ENCODE measurements at places on chromosomes 11 and 22.

GRCh38 chr11:100639140-100639539, 47.9 kb upstream of the ARHGAP42 start:
- no peak for DNase-seq

- no peak for DNase-seq
Observed at GRCh38 chr11:60065801-60066200, 9.3 kb downstream of the MS4A3 start.

DNA sequence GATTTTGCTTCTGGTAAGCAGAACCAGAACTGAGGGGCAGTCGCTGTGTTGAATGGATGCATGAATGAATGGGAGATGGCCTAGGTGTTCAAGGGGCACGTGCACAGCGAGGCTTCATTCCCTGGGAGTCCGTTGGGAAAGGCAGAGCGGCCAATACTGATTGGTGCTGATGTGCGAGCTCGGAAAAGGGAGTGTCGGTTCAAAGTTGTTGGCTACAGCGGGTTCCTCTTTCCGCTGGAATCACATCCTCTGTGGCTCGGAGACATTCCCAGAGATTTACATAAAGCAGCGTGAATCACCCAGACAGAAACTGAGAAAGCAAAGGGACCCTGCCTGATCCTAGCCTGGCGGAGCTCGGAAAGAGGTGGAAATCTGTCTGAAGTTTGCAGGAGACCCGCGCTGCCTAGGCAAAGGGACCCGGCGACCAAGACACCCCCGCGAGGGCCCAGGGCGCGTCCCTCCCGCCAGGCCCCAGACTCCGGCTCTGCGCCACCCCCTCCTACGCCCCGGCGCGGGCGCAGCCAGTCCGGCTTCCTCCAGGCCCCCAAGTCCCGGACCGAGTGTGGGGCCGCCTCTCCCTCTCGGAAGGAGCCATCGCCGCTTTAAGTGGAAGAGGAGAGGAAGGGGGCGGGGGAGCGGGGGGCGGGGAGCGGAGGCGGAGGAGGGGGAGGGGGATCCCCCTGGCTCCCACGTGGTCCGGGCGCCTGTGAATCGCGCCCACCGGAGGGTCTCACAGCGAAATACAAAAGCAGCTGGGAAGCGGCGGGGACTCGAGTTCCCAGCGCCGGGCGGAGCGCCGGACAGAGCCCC, at the start of gene FJX1:
TSS of gene FJX1 (plus strand) at position 774 of the 810 bp plus-strand sequence. CDS start 177 bp downstream, outside the sequence.
- no peak for DNase-seq

GRCh38 chr11:104654181-104654813, 244.0 kb downstream of the CASP12 start:
- no peak for DNase-seq

- DNase-seq: no peak
Observed at GRCh38 chr11:110251836-110252235, 44.6 kb downstream of the RDX start.

- DNase-seq: no peak
Observed at GRCh38 chr11:76673176-76674142, 2.9 kb upstream of the LRRC32 start.

DNA sequence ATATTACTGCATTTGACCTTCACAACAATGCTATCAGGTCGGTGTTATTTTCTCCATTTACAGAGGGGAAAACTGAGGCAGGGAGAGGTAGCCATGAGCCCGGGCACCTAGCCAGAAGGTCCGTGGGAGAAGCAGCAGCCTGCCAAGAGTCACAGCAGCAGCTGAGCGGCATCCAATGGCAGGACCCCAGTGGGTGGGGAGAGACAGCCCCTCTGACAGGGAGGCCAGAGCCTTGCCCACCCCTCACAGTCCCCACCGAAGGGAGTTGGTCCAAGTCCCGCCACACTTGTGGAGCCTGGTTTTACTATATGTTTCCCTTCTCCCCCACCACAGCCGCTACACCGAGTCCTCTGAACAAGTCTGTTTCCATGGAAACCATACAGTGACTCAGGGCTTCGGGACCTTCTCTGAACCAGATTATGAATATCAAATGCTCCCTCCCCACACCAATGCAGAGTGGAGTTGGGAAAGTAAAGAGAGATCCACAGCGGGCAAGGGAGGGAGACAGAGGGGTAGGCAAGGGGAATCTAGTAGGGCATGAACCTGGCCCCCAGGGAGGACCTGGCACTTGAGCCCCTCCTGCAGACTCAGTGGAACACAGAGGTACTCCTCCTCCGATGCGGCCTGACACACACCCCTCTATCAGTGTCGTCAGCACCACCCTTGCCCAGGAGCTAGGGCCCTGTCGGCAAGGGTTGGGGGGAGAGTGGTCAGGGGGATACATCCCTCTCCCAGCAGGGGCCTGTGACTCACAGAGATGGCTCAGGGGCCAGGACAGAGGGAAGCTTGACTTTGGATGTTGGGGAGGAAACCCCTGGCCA, 2.5 kb downstream of the CHST1 start:
- DNase-seq: no peak

DNA sequence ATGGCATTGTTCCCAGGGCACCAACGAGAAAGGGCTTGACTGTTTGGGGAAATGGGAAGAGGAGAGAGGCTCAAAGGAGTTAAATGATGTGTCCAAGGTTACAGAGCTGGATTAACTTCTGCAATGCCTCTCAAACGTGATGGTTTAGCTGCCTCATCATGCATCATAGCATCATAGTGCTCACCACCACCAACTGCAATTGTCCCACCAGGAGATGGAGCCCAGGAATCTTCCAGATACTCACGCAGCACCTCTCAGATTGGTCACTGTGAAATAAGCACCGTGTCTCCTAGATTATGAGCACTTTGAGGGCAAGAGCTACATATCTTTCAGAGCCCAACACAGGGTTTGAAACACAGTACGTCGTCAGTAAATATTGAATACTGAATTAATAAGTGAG, 69.2 kb downstream of the PRSS23 start:
- no peak for DNase-seq

GRCh38 chr11:18754308-18754707, 28.3 kb upstream of the IGSF22 start:
- no peak for DNase-seq

- no peak for DNase-seq
Observed at GRCh38 chr11:2248242-2248641, 22.1 kb downstream of the ASCL2 start.

GRCh38 chr11:70233511-70233934, 30.4 kb downstream of the FADD start:
- DNase-seq: no peak

DNA sequence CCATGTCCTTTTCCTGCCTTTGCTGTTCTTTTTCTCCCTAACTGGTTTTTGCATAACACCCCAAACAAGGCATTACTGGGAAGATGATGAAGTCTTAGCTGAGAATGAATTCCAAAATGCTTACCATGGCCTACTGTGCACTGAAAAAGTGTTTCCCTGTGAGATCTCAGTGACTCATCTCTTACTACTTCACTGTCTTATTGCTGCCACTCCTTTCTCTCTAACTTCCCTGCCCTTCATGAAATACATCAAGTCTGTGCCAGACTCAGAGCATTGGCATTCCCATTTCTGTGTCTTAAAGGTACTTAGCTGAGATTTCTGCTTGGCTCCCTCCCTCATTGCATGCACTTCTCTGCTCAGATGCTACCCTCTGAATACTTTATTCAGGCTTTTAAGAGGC, 49.1 kb upstream of the MUC15 start:
- DNase-seq: no peak

GRCh38 chr22:49934891-49935557, 16.6 kb downstream of the CRELD2 start:
- peak; percentile 93 for DNase-seq

DNA sequence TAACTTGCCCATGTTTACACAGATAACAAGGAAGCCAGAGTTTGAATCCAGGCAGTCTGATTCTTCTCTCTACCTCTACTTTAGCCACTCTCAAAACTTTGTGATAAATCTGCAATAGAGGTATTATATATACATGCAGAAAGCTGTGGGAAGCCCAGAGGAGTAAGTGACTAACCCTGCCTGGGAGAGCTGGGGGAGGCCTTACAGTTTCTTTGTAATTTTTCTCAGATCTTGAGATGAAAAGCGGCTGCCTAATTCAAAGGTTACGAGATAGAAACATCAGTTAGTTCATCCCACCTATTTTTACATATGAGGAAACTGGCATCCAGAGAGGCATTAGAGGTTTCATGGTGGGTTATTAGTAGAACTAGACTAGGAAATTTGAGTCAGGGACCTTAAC, 4.9 kb downstream of the STIM1 start:
- DNase-seq: peak; percentile 32

- no peak for DNase-seq
Observed at GRCh38 chr11:111334532-111335502, 36.5 kb downstream of the POU2AF3 start.

DNA sequence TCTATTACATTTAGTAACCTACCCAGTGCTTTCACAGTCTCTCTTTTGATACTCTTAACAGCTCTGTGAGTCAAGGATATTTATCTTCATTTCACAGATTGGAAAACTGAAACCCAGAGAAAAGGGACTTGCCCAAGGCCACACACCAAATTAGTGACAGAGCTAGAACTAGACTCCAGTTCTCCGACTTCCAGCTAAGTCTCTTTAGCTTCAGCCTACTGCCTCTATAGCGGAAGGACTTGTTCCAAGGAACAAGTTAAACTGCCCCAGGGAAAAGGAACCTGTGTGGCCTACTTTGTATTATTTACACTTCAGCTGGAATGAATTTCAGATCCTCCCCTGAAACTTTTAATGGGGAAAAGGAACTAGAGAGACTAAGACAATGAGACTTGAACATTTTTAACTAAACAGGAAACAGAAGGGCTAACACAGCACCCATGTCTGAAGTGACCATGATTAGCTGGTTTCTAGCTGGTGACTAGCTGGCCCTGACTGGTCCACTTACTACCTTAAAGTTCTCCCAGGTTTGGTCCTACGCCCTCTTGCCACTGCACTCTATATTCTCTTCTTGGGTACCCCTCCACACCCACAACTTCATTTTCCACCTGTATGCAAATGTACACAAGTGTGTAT, 1.3 kb downstream of the LRRC51 start:
- DNase-seq: no peak

DNA sequence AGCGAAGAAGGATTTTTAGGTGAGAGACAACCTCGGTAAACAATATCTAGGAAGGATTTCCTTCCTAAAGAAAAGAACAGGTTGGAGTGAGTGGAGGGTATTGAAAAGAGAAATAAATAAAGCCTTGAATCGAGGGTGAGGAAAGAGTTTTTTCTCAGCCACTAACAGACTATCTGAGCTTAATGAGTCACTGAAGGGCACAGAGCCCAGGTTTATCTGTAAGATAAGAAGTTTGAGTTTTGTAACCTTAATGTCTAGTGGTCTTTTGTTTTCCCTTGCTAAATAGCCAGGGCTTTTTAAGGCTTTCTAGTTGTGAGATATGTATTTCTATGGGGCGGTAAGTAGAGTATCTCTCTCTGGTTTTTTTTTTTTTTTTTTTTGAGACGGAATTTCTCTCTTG, 394.5 kb upstream of the KIRREL3 start:
- no peak for DNase-seq

DNA sequence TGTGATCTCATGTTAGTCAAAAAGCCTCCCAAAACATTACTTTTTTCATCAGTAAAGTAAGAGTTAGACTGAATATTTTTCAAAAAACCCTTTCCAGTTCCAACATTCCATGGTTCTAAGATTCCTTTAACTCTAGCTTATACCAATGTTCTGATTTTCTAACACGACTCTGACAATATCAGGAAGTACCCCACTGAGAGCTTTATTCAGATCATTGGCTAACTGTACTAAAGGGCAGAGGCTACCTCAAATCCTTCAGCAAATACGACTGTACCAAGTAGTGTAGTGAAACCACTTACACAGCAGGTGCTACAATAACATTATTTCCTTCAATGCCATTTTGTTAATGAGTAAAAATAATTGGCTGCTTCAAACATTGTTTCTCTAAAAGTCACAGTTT, 213.4 kb upstream of the PITPNB start:
- no peak for DNase-seq

DNA sequence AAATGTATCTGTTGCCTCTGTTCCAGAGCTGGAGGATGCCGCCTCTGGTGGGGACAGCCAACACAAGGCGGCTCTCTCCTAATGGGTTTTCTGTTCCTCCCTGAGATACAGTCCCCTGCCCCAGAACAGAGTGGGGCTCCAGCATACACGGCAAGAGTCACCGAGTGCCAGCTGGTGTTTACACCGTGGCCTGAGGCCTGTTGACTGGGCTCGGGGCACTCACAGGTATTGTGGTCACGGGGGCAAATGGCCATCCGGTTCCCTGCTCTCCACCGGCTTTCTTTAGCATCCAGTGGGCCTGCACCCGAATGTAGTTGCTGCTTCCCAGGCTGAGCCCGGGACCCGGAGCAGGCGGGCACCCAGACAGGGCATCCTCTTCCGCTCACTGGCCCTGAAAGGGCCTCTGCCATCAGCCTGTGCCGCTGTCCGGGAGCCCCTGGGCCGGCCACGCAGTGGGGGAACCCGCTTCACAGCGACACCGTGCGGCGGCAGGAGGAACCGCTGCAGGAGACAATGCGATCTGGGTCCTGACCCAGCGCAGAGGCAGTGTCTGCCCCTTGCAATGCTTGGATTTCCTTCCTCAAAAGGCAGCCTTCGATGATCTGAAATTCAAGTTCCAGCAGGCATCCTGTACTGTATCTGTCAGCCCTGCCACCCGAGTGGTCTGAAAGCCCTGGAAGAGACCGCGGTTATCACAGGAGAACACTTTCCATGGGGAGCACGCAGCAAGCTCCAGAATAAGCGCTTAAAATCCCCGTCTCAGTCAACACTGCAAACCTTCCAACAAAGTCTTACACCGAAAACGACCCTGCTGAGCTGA, 859 bp upstream of the KRTAP5-5 start:
- DNase-seq: peak; percentile 50

- no peak for DNase-seq
Observed at GRCh38 chr11:122782222-122782621, 56.1 kb upstream of the CRTAM start.

DNA sequence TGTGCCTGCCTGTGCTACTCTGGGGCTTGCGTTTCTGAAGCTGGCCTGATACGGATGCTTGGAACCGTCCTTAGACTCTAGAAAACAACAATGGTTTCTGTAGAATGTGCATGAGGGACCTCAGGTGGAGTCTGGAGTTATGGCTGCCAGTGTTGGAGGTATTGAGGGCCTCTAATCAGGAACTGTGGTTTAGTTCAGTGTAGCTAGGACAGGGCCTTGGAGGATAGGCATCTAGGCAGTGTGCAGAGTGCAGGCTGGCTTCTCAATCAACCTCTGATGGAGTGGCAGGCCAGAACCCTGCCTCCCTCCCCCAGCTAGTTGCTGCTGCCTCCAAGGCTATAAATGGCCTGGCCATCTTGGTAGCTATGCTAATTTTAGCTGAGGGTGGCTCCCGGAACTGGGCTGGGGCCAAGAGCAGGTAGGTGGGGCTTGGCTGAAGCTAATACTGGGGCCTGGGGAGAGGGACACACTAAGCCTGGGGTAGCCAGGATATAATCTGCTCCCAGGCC, 4.0 kb downstream of the STIM1 start:
- DNase-seq: no peak

DNA sequence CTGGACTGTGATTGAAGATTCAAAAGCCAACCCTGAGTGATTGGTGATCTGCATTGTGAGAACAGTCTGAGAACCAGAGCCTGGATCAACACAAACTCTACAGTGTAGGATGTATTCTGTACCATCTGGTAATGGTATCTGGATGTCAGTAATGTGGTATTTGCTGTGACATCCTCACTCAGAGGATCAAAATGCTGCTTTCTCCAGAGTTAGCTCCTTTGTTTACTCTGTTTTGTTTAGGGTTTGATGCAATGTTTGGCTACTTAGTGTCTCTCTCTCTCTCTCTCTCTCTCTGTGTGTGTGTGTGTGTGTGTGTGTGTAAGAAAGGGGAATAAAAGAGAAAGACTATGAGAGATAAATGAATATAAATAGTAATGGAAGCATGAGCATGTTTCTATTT, 24.3 kb downstream of the CASP4 start:
- DNase-seq: no peak

Measured in CD4-positive, alpha-beta T cell treated with Interleukin-6 at 100 ng/mL for 8 hours (primary cell).